ENCODE measurements at places on chromosomes 16 and 17.
A peak's percentile ranks its signal among the peaks of the same experiment; 100 is the strongest.

- DNase-seq: no peak
Observed at GRCh38 chr17:9410737-9411136, 164.9 kb downstream of the STX8 start.

GRCh38 chr16:54602666-54603065, 316.1 kb upstream of the IRX3 start:
- DNase-seq: no peak

- DNase-seq: no peak
Observed at GRCh38 chr16:11520442-11520841, 66.3 kb downstream of the LITAF start.

- peak; percentile 94 for DNase-seq
Observed at GRCh38 chr17:44331249-44331760, 6.7 kb upstream of the SLC25A39 start.

DNA sequence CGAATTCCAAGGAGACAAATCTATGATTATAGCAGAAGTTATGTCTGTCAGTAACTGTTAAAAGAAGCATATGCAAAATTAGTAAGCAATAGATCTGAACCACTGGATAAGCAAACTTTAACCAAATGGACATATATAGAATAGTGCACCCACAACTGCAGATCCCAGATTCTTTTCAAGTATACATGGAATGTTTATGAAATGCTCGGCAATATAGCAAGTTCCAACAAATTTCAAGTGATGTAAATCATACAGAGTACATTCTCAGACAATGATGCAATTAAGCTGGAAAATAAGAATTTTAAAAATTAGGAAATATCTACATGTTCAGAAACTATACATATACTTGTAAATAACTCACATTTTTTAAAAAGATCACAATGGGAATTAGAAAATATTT, 8.4 kb upstream of the HELZ start:
- DNase-seq: no peak

DNA sequence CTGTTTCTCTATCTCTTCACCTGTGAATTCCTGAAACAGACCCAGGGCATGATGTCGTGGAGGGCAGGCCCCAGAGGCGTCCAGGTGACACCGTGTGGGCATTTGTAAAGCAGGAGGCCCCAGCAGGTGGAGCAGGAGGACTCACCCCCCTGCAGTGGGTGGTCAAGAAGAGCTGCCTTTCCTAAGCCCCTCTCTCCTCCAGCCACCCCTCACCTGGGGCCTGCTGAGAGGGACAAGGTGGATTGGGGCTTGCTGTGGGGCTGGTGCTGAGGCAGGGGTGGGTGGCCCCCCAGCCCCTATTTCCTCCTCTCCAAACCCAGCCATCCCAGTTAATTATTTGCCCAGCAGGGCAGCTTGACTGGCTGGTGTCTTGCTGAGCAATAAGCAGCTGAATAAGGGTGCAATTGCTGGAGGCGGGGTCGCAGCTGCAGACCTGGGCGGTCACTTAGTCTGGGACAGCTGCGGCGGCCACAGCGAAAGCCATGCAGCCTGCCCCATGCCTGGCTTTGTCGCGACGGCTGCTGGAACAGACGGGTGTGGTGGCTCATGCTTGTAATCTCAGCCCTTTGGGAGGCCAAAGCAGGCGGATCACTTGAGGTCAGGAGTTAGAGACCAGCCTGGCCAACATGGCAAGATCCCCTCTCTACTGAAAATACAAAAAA, 56.4 kb downstream of the JPH3 start:
- no peak for DNase-seq

DNA sequence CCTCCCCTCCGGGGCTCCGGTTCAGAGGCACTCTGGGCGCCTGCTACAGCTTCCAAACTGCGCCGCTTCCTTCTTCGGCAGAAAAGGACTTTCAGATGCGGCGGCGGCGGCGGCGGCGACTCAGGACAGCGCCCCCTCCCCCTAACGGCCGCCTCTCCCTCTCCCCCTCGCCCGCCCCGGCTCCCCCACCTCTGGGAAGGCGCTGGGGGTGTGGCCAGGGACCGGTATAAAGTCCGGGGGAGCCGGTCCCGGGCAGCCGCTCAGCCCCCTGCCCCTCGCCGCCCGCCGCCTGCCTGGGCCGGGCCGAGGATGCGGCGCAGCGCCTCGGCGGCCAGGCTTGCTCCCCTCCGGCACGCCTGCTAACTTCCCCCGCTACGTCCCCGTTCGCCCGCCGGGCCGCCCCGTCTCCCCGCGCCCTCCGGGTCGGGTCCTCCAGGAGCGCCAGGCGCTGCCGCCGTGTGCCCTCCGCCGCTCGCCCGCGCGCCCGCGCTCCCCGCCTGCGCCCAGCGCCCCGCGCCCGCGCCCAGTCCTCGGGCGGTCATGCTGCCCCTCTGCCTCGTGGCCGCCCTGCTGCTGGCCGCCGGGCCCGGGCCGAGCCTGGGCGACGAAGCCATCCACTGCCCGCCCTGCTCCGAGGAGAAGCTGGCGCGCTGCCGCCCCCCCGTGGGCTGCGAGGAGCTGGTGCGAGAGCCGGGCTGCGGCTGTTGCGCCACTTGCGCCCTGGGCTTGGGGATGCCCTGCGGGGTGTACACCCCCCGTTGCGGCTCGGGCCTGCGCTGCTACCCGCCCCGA, at the start of gene IGFBP4:
Gene IGFBP4 (plus strand): TSS at position 255 of the 792 bp plus-strand sequence. CDS start 286 bp downstream, at position 541.
- peak; percentile 93 for DNase-seq

DNA sequence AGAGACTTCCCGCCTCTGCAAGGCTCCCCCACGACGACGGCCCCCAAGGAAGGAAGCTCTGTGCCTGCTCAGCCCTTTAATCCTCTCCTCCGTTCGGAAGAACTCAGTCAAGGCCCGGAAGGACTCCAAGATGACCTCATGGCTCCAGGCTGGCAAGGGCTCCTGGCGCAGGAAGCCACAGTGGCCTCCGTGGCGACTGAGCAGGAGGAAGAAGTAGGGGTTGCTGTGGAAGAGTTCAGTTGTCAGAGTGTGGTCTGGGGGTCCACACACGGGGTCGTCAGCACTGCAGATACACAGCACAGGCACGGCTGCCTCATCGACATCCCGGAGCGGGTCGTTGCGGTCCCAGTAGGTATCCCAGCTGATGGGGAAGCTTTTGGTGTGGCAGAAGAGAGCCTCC, 4.2 kb downstream of the ABHD15 start:
- DNase-seq: no peak

DNA sequence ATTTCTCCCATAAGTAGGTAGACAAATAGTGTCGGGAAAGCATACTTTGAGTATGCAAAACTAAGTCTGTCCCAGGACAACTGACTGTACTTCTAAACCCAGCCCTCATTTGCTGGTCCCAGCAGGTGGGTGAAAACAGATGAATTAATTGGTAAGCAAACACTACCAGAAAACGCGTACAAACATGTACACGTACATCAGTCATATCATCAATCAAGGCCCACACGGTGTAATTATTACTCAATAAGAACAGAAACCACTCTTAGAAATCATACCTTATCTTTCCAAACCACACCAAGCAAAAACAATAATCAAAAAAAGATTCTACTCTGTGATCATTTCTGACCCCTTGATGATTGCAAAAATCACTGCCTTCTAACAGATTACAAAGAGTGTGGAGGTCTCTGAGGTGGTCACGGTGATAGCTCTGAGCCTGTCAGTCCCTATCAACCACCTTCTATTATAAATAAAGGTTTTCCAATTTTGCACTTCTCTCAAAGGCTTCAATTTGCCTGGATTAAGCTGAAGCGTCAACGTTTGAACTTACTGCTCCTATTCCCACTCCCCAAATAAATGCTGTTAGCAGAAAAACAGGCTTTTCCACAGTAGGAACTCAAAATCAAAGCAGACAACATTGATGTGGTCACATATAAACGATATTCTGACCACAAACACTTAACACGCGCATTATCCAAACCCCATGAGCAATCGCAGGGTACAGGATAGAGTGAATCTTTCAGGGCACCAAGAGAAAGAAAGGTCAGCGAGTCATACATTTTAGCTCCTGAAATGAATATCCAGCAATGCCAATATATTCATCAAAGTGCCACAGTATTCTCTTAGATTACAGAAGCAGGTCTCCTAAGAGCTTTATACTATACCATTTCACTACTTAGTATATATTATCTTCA, 211.9 kb downstream of the STX8 start:
- DNase-seq: no peak

DNA sequence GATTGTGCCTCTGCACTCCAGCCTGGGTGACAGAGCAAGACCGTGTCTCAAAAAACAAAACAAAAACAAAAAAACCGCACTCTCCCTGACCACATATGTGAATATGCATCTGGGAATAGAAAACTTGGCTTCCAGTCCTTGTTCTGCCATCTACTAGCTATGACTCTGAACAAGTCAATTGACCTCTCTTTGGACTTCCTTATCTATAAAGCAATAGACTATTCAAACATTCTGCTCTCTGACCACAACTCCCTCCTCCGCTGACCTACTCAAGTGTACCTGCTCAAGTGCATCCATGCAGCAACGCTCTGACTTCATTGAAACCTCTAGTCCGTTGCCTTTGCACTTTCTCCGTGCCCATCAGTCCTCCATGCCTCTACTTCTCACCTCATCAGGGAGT, 52.6 kb upstream of the KDM6B start:
- DNase-seq: no peak

DNA sequence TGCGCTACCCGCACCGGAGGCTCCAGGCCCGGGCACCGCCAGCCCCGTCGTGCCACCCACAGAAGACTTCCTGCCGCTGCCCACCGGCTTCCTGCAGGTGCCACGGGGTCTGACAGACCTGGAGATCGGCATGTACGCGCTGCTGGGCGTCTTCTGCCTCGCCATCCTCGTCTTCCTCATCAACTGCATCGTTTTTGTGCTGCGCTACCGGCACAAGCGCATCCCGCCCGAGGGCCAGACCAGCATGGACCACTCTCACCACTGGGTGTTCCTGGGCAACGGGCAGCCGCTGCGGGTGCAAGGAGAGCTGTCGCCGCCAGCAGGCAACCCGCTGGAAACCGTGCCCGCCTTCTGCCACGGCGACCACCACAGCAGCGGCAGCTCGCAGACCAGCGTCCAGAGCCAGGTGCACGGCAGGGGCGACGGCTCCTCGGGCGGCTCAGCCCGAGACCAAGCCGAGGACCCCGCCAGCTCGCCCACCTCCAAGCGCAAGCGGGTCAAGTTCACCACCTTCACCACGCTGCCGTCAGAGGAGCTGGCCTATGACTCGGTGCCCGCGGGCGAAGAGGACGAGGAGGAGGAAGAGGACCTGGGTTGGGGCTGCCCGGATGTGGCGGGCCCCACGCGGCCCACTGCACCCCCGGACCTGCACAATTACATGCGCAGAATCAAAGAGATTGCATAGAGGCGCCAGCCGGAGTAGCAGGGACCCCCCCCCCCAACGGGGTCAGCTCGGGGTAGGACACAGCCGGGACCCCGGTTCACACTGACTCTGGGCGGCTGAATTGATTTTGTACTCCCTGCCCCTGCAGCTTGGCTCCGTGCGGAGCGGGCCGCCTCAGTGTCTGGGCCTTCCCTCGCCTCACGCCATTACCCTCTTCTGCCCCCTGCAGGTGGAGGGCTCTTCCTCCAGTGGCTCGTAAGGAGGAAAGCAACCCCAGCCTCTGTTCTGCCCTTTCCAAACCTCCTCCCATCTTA, 58.5 kb downstream of the TMEM132E start:
- peak; percentile 93 for DNase-seq

DNA sequence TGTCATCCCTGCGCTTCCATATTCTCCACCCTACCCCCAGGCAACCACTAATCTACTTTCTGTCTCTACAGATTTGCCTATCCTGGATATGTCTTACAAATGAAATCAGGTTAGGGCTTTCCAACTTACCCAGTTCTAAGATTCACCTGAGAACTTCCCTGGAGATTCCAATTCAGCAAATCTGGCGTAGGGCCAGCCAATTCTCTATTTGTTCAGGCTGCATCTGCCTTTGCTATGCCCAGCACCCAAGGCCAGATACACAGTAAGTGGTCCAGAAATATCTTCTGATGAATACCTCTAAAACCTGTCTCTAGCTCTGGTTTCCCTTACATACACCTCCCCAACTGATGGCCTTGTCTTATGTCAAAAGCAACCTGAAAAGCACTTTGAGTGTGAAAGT, 10.4 kb upstream of the CTCF start:
- no peak for DNase-seq

DNA sequence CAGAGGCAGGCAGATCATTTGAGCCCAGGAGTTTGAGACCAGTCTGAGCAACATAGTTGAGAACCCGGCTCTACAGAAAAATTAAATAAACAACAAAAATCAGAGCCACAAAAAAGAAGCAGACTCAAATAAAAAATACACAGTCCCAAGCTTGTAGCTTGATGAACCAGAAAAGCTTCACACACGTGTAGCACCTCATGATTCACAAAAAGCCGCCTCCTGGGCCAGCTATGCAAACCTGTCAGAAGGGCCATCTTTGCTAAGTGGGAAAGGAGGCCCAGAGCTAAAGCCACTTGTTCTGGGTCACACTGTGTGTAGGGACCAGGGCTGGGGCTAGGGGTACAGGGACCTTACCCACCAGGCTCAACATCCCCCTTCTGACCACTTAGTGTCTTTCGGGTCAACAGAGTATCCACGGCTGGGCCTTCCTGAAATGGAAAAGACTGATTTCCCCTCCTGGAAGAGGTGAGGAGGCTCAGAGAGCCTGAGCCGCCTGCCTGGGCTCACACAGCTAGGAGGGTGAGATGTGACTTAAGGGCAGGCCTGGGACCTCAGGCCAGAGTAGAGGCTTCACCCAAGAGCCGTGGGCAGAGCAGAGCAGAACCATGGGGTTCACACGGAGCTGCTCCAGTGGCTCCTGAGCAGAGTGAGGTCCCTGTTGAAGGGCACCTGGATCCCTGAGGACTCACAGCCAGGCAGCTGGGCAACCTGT, 269.6 kb downstream of the PARN start:
- no peak for DNase-seq

- DNase-seq: peak; percentile 57
Observed at GRCh38 chr17:74875155-74875976, 2.6 kb upstream of the FDXR start.

- DNase-seq: peak; percentile 73
Observed at GRCh38 chr16:22194707-22195444, 11.2 kb upstream of the EEF2K start.

GRCh38 chr17:3935140-3935542, 18.9 kb upstream of the P2RX1 start:
- DNase-seq: peak; percentile 79

GRCh38 chr16:66900721-66901441, 17.8 kb downstream of the CDH16 start:
- DNase-seq: no peak

- no peak for DNase-seq
Observed at GRCh38 chr16:57009643-57010170, 20.4 kb downstream of the NLRC5 start.
